ENCODE measurements at places on chromosomes 3 and 15.
A peak's percentile ranks its signal among the peaks of the same experiment; 100 is the strongest.

DNA sequence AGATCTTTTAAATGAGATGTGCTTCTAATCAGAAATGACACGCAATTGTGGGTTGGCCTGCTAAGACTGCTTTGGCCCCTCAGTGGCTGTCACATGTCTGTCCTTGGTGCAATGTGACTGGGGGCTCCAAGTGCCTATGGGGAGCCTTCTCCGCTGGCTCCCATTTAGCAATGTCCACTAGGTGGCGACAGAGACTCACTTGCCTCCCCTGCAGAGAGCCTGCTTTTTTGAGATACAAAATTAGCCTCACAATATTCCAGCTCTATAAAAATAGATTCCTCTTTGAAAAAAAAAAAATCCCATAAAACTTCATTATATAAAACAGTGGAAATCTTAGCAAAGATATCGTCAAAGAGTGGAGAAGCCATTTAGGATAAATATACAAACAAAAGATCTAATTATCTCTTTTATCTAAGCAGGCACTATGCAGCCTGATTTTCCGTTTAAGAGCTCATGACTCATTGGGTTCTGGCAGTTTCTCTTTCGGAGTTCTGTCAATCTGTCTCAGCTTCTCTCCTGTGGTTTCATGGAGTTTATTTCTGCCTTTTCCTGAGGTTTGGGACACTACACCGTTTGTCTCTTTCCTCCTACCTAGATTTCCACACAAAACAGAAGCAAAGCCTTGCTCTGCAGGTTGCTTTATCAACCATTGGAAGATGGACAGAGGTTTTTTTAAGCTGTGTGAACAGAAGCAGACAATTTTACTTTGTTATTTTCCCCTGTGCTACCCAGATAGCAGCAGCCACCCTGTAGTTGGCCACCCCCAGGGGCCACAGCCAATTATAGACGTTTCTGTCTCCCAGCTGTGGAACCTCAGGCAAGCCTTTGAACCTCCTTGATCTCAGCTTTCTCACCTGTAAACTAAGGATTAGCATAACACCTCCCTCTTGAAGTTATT, 68.4 kb upstream of the TNFAIP8L3 start:
- peak; percentile 32 for DNase-seq

DNA sequence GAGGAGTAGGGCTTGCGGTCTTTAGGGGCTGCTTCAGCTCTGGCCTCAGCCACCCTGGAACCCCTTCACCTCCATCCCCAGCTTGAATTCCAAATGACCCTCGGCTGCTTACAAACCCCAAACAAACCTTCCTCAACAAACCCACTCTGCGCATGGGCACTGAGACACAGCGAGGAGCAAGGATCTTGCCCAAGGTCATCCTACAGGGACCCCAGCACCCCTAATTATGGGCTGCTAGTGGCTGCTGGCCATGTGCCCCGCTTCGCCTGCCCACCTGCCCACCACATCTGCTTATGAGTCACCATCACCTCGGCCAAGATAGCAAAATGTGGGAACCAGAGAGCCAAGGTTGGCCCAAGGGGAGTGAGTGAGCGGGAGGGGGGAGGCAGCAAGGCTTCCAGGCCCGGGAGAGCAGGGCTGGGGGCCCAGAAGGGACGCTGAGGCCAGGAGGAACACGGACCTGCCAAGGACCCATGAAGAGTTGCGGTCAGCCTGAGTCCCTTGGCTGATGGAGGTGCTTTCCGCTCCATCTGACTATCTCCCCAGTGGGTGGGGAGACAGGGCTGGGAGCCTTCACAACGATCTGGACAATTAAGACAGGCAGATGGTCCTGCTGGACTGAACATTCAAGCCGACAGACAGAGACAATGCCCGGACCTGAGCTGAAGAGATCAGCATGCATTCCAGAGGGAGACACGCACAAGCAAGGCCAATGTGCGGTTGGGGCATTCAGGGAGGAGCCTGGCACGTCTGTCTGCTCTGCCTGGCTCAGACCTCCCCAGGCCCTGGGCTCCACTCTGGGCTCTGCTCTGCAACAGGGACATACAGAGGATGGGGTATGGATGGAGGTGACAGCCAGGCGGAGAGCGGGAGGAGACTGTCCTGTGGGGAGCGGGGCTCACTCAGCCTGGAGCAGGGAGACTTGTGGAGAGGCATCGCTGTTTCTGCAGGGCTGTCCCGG, 10.8 kb upstream of the GRIP2 start:
- DNase-seq, result no peak

DNA sequence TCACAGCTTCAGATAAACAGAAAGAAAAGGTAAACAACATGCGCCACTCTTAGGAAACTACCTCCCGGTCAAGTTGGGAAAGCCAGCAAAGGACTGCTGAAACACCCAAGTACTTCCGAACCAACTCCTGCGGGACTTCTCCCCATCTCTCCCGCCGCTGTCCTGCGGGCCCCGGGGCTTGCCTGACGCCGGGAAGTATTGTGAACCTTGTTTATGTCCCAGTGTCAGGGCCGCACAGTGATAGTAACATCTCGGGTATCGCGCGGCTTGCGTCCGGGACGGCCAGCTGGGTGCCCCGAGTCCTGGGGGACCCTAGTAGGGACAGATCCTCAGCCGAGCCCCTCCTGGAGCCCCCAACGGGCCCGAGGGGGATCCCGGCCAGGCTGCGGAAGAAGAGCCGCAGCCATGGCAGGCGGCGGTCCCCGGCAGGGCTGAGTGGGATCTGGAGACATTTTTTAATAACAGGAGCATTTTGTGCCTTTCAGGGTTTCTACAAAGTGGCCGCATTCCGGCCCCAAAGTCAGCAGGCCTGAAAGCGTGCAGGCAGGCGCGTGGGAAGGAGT, 756 bp downstream of the CLPX start:
- DNase-seq, result peak; percentile 44

GRCh38 chr3:156630773-156631093, 43.7 kb upstream of the TIPARP start:
- no peak for DNase-seq

GRCh38 chr15:77798847-77799246, 166.1 kb upstream of the LINGO1 start:
- DNase-seq, result no peak

DNA sequence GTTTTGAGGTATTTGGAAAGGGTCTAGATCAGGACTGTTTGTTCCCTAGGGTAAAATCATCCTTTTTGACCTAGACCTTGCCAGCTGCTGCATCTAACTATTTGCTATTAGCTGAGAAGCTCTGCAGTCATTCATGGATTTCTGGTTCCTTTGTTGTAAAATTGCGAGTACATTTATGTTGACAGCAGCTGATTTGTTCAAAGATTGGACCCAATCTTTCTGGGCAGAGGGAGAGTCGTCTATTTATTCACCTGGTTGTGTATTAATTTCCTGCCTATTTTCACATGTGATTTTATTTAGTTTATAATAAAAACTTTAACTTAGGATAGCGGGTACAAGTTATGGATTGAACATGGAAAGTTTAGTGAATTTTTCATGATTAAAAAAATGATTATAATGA, 236.3 kb downstream of the CNTN4 start:
- no peak for DNase-seq

DNA sequence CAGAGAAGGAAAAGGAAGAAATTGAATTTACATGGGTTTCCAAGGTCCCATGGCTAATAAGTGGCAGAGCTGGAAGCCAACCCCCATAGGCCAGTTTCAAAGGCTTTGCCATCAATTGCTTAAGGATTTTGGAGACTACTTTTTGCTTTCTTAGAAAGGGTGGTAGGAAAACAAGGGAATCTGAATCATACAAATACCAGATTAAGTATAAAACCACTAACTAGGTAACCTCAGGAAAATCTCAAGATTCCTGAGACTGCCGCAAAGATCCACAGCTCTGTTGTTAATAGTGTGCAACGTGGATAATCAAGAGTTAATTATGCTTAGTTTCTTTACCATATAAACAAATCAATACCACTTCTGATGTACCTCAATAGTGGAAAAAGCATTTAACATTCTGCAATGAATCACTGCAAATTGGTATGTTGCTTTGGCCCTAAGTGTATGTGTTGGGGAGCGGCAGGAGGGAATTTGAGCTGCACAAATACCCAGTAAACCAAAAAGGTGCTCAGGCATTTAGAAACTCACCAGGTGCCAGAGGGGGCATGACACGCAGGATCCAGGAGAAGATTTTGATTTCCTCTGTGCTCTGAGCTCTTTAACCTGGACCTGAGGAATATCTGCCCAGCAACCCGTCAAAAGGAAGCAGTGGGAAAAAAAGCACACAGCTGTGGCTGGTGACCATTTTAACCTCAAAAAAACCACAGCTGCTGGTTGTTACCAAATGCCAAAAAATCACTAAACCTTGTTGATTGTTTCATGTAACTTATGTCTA, 22.0 kb downstream of the AADAC start:
- DNase-seq, result no peak

GRCh38 chr3:128432971-128433836, 33.5 kb downstream of the DNAJB8 start:
- DNase-seq, result no peak

DNA sequence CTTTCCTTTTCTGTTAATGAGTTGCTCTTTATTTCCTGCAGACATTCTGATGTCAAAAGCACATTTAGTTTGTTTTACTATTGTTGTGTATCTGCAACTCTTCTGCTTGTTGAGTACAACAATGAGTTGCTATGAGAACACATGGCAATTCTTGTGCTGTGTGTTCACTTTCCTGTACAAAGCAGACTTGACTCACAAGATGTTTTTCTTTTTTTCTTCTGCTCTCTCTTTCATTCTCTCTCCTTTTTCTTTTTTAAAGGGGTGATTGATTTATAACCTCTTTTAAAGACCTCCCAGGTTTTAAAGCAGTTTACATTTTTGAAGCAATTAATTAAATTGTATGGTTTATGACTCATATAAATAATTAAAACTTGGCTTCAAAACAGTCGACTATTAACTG, 31.6 kb upstream of the ABHD10 start:
- DNase-seq, result no peak

DNA sequence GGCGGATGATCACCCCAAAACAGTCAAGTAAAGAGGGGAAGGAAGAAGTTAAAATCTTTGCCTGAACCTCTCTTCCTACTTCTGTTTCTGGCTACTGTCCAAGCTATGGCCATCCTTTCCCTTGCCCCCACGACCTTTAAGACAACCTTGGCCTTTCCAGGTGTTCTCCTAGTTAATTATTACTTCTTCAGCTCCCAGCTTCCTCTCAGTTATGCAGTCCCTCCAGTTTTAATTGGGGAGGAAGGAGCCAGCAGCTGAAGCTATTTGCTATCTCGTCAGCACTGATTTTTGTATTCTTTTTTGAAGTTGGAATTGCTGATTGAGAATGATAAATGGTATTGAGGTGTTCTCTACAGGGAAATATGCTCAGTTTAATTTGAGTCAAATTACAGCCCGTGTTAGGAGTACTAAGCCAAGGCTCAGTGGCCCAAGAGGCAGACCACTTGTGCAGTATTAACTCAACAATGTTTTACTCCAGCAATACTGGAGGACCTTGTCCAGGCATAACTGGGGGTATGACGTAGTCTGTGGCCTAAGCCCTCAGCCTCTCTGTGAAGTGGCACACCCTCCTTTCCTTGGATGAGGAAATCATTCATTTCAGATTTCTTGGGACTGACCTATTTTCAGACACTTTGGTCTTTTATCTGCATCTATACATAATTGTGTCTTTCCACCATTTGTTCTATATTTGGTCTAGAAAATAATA, 336.9 kb downstream of the SLC9A9 start:
- no peak for DNase-seq

GRCh38 chr3:194128202-194128918, 7.6 kb upstream of the HES1 start:
- no peak for DNase-seq

GRCh38 chr3:165788531-165788930, 48.7 kb downstream of the BCHE start:
- no peak for DNase-seq

GRCh38 chr3:158788446-158788845, 13.4 kb upstream of the MFSD1 start:
- no peak for DNase-seq

GRCh38 chr3:115861166-115861733, 237.9 kb downstream of the GAP43 start:
- no peak for DNase-seq

GRCh38 chr3:126356373-126357264, 589 bp downstream of the KLF15 start:
- DNase-seq, result no peak

GRCh38 chr15:50224606-50225005, 40.9 kb downstream of the HDC start:
- DNase-seq, result no peak

- DNase-seq, result no peak
Observed at GRCh38 chr3:123695152-123695551, 110.3 kb upstream of the HACD2 start.

DNA sequence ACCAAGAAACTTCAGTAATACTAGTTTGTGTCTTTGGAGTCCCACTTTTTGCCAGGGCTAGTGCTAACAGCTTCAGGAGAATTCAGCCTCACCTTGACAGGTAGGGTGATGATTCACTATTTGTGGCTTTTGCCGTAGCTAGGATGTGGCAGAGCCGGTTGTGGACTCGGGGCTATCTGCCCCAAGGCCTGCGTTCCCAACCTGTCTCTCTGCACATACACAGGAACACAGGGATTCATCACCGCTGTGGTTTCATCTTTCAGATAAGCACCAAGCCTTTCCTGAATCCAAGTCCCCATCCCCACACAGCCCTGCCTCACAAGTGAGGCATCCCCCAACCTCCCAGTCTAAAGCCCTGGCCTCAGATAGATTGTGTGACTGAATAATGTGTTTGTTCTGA, 45.2 kb upstream of the POLG start:
- no peak for DNase-seq

GRCh38 chr15:67914537-67915460, 75.0 kb upstream of the RNU6-1 start:
- DNase-seq, result peak; percentile 76

DNA sequence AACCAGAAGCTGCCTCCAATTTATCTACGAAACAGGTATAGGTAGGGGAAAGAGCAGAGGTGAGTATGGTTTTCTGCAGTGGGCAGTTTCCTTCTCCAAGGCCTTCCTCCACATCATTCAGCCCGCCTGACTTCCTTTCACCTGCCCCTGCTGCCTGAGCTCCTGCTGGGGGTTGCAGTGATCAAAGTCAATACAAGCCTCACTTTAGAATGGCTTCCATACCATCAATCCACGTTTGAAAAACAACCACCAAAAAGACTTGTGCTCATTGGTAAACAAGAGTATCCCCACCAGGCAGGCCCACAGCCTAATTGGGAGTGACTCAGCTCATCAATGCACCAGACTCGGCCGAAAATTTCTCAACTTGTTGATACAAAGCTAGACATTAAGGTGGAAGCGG, 159.9 kb downstream of the MAGI1 start:
- no peak for DNase-seq

DNA sequence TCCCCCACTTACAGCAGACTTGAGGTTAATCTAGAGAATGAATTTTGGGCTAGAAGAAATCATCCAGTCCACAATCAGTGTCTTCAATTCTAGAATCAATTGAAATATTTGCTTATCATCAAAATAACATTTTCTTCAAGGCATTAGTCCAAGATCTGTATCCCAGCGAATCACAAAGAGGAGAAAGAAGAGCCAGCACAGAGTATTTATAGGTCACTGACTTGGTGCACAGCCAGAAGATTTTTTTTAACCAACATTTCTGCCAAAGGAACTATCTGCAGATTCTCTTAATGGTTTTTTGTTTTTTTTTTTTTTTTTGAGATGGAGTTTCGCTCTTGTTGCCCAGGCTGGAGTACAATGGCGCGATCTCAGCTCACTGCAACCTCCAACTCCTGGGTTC, 178.2 kb downstream of the TNIK start:
- no peak for DNase-seq

- DNase-seq, result no peak
Observed at GRCh38 chr3:143775459-143775858, 72.8 kb downstream of the SLC9A9 start.

Data from renal cortex interstitium (tissue), 15 donors.